Fibroblast of villous mesenchyme (primary cell): ENCODE measurements at places on chromosomes 16 and 17. TPM values are rescaled to one million over a fixed set of nuclear protein-coding genes. Genes with fewer than 3 reads are reported as not detected.
A peak's percentile ranks its signal among the peaks of the same experiment; 100 is the strongest.

- peak; percentile 2 for DNase-seq
These were observed 41.5 kb upstream of the GNG13 start for GRCh38 chr16:842061-842476.

DNA sequence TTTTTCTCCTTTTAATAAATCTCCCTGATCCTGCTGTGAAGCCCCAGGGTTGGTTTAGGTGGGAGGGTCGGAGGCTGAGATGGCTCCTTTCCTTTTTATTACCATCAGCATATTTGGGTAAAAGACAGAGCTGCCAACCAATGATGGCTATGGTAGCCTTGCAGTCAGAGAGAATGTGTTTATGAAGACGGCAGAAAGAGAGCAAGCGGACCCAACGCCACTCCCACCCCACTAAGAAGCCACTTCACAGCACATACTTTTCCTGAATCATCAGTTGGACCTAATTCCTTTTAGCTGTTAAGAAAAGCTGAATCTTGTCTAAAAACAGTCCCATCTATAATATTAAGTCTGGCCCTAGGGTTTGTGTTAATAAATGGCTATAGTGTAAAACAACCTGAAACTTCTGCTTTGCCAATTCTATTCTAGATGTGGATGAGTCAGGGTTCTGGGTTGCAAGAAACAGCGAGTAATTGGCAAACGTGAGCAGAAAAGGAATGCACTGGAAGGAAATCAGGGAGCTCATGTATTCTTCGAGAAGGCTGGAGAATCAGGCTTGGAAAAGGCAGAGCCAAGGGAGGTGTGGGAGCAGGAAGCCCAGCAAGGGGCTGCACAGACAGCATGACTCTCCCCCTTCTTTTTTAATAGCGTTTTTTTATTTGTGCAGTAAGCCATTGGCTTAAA, 34.0 kb upstream of the PRKCA start:
- peak; percentile 64 for DNase-seq

GRCh38 chr17:81165246-81166032, at the start of gene PVALEF:
TSS of gene PVALEF (plus strand) at chr17:81165507. CDS start at chr17:81181227, 15,720 bp downstream.
- no peak for DNase-seq

- no peak for DNase-seq
These were observed 15.0 kb downstream of the CD300E start for GRCh38 chr17:74608511-74608910.

- no peak for DNase-seq
These were observed 2.0 kb upstream of the SLC43A2 start for GRCh38 chr17:1630662-1631061.

The MT1M gene
- 1.3 TPM in 1 of 2 replicates, not detected in the other for total RNA-seq

The SOST gene
- not detected in 2 replicates for total RNA-seq

DNA sequence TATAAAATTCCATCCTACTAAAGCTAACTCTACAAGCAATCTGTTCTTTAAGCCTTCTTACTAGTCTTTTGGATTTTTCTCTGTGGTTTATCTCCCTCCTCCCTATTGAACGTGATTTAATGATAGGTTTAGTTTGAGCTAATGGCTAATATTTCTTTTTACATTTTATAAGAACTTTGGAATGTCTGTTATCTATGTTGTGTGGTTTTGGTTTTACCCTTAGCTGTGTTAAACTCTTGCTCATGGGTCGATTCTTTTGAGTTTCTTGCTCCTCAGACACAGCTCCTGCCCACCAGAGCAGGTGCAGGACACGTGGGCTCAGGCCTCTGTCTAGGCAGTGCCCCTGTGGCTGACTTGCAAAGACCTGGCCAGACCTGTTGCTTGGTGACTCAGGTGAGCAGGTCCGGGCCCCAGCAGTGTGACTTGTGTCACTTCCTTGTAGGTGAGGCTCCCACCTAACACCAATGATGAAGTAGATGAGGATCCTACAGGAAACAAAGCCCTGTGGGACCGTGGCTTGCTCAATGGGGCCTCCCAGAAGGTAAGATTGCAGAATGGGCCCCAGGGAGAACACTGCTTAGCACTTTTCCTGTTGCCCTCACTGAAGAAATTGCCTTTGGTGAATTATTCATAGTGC, 45.1 kb downstream of the SF3B3 start:
- DNase-seq, result peak; percentile 62

The IL34 gene
- 1.3 and 1.7 TPM in 2 replicates for total RNA-seq

The CCDC144A gene
- 10.3 and 13.8 TPM in 2 replicates for total RNA-seq

- DNase-seq, result no peak
These were observed 1.7 kb upstream of the IL17C start for GRCh38 chr16:88636488-88637265.

The SMIM5 gene
- under 0.01 TPM in 1 of 2 replicates, not detected in the other for total RNA-seq

DNA sequence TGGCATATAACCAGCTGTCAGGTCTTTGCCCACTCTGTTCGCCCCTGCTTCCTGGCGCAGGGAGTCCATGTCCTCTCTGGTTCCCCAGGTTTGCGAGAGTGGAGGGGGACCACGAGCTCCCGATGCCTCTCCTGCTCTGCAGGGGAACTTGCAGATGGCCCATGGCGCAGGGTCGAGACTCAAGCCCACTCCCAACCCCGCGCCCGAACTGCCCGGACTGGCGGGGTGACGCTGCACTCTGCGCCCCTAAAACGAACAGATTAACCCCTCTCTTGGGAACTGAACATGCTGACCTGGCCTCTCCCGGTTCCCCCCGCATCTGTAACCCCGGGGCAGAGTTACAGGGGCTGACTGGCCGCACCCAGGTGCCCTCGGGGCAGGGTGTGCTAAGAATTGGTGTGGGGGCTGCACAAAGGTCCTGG, 681 bp upstream of the PLA2G15 start:
- DNase-seq, result no peak

DNA sequence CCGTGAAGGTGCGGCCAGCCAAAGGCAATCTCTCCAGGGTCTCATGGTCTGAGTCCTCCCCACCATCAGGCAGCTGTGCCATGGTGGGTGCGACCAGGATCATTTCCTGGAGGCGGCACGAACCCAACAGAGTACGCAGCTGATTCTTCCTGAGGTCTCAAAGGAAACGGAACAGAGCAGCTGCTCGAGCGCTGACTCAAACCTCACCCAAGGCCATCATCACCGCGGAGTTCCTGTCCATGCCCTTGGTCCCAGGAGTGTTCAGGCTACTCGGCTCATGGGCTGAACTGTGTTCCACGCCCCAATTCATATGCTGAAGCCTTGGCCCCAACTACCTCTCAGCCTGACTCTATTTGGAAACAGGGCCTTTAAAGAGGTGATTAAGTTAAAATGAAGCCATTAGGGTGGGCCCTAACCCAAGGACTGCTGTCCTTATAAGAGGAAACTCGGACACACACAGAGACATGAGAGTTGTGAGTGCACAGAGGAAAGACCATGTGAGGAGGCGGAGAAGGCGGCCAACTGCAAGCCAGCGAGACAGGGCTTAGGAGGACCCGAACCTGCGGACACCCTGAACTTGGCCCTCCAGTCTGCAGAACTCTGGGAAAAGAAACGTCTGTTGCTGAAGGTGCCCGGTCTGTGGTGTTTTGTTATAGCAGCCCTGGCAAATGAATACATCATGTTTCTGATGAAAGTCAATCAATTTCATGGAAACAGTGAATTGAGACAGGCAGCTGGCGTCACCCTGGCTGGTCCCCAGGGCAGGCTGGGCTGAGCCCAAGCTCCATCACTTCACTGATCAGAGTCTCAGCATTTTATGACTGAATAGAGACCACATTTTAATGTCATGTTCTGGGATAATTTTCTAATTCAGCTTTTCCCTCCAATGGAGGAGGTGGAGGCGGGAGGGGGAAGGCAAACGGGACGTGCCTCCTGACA, 13.7 kb downstream of the MXRA7 start:
- peak; percentile 55 for DNase-seq

- peak; percentile 18 for DNase-seq
These were observed 2.3 kb downstream of the NGFR start for GRCh38 chr17:49497148-49498028.

- no peak for DNase-seq
These were observed 156.9 kb downstream of the LAT start for GRCh38 chr16:29141586-29142324.

The CDH3 gene
- total RNA-seq, result 0.32 and 2.2 TPM in 2 replicates

DNA sequence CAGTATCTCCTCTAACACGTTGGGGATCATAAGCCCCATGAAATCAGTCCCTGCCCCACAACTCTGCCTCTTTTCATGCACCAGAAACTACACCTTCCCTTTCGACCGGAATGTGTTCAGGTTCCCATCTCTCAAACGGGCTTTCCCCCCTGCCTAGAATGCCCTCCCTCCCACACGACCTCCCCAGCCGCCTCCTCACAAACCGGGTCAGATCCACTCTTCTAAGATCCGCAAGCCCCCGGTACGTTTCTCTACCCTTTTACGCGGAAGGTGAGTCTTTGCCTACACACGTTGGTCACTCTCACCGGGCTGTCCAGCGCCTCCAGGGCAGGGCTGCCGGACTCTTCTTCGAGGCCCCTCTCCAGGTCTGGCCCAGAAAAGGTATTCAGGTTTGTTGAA, 708 bp downstream of the DHX33 start:
- DNase-seq, result no peak

- no peak for DNase-seq
These were observed 261.1 kb downstream of the C16orf95 start for GRCh38 chr16:87056083-87056482.

The RDM1 gene
- 0.32 and 0.43 TPM in 2 replicates for total RNA-seq

DNA sequence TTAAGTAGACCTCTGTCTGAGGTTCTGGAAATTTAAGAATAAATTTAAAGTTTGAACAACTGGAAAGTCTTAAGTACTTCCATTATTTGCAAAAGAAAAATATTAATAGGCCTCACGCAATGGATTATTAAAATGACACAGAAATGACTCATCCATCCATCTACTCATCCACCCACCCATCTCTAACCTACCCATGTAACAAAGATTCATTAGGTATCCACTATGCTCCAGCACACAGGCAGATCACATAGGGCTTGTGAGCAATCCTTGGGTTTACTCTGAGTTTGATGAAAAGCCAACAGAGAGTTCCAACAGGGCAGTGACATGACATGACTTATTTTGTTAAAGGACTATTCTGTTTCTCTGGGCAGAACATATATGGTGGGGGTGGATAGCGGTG, 93.3 kb downstream of the HELZ start:
- DNase-seq, result peak; percentile 31

The PRDM7 gene
- total RNA-seq, result not detected in 2 replicates

DNA sequence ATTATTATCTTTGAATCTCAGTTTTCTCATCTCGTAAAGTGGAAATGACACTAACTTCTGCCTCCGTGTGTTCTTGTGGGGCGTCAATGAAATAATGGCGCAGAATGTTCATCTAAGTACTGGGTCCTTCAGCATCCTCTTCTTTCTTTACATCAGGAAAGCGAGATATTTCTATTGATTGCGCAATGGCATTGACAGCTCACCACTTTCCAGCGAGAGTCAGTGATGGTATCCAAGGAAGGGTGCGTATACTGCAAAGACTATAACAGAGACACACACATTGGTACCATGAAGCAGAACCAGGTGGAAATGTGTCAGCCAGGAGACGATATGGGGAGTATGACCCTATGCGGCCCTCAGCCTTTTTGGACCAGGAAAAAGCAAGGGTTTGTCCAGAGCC, 162.1 kb downstream of the SHISA9 start:
- DNase-seq, result no peak

GRCh38 chr16:50124769-50125168, 28.3 kb upstream of the TENT4B start:
- no peak for DNase-seq

DNA sequence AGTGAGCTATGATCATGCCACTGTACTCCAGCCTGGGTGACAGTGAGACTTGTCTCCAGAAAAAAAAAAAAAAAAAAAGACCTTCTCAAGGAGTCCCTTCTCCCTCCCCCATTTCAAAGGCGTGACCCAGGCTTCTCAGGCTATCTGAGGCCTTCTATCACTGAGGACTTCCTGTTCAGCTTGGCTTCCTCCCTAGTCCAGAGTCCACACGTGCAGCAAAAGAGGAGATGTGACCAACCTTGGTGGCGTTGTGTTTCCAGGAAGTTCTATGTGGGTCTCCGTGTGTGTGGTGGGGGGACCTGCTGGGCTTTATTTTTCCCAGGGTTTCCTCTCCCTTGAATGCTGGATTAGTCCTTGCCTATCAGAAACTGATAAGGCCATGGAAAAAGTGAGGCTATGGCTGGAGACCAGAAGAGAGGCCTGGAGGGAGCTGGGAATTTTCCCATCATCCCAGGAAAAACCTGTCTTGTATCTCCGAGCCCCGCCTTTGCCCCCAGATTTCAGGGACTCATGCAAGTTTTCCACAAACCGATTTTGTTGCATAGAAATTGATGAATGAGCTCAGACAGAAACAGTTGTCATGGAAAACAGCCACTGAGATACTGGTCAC, 148.1 kb downstream of the SALL1 start:
- no peak for DNase-seq
